ENCODE measurements at places on chromosomes 2 and 18.

GRCh38 chr2:23137166-23137565, 247.8 kb upstream of the KLHL29 start:
- no peak for DNase-seq

- DNase-seq = no peak
Measured at GRCh38 chr2:136013955-136014354, 28.5 kb upstream of the DARS1 start.

DNA sequence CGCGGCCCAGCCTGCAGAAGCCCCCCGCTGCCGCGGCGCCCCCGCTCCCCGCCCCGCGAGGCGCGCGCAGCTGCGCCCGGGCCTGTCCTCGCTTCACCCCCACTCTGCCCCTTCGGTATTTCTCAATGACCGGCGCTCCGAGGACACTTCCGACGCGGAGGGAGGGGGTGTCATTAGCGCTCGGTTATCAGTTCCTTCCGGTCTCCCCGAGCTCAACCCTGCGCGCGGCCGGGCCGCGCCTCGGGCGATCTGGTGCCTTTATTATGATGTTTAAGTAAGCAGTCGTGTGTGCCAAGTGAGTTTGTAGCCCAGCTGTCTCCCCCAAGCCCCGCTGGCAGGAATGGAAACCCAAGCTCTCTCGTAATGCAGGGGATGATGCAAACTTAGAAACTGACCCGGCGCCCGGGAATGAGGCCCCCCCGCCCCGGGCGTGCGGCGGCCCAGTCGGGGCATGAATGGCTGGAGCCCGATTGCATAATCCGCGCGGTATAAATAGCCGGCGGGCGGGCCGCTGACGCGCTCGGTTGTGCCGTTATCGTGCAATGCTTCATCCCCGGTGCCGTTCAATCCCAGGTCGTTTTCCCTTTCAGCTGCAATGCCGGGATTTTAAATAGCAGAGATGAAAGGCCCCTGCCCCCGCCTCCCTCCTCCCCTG, 3.9 kb upstream of the SPRED2 start:
- DNase-seq = peak; percentile 92

DNA sequence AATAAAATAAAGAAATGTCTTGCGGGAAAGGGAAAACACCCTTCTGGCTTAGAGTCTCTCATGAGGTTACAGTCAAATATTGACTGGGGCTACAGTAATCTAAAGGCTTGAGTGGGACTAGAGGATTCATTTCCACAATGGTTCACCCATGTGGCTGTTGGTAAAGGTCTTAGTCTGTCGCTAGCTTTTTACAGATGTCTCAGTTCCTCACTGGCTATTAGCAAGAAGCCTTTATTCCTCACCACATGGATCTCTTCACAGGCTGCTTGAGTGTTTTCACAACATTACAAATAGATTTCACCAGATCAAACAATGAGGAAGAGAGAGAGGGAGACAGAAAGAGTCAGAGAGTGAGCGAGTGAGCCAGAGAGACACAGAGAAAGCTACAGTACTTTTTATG, 8.3 kb upstream of the ZC3H15 start:
- no peak for DNase-seq

- peak; percentile 12 for DNase-seq
Measured at GRCh38 chr2:240024766-240025165, 376 bp downstream of the NDUFA10 start.

DNA sequence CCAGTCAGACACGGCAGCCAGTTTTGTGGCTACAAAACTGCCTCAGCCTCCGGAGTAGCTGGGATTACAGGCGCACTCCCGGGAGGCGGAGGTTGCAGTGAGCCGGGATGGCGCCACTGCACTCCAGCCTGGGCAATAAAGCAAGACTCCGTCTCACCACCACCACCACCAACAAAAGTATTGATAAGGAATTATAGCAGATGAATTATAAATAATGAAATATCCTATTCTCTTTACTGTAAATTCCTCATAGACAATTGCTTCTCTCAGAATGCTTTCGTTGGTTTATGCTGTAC, 1.4 kb upstream of the FAM161A start:
- no peak for DNase-seq

- no peak for DNase-seq
Measured at GRCh38 chr2:221389904-221390303, 182.2 kb downstream of the EPHA4 start.

GRCh38 chr2:232073026-232073425, 111.5 kb downstream of the DIS3L2 start:
- DNase-seq = no peak

GRCh38 chr2:202109139-202109736, 36.2 kb downstream of the KIAA2012 start:
- DNase-seq = no peak

DNA sequence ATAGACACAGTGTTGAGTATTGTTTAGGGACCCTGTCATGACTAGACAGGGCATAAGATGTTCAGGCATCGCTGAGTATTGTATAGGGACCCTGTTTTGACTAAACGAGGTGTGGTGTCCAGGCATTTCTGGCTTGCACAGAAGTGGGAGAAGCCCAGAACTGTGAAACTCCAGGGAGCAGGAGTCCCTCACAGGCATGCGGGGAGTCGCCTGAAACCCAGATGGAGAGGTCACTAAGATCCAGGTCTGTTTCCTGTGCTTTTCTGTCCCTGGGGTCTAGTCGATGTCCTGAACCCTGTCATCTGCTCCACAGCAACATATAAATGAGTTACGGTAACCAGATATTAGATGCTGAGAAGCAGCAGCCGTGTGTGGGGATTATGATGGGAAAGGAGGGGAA, 469.0 kb upstream of the SALL3 start:
- no peak for DNase-seq

DNA sequence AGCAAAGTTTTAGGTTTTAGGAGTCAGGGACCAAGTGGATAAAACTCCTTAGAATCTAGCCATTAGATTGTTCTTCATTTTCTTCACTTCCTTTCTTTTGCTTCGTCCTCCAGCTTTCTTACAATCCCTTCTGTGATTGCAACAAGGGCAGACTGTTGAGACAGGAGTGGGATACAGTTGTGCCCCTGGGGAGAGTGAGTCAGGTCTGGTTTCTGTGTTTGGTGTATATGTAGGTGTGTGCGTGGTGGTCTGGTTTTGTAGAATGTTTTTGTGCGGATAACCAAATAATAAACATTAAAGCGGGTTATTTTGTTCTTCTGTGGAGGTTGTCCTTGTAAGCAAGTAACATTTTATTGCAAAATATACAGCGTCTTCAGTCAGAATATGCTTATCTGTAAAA, 7.3 kb downstream of the INSIG2 start:
- no peak for DNase-seq

DNA sequence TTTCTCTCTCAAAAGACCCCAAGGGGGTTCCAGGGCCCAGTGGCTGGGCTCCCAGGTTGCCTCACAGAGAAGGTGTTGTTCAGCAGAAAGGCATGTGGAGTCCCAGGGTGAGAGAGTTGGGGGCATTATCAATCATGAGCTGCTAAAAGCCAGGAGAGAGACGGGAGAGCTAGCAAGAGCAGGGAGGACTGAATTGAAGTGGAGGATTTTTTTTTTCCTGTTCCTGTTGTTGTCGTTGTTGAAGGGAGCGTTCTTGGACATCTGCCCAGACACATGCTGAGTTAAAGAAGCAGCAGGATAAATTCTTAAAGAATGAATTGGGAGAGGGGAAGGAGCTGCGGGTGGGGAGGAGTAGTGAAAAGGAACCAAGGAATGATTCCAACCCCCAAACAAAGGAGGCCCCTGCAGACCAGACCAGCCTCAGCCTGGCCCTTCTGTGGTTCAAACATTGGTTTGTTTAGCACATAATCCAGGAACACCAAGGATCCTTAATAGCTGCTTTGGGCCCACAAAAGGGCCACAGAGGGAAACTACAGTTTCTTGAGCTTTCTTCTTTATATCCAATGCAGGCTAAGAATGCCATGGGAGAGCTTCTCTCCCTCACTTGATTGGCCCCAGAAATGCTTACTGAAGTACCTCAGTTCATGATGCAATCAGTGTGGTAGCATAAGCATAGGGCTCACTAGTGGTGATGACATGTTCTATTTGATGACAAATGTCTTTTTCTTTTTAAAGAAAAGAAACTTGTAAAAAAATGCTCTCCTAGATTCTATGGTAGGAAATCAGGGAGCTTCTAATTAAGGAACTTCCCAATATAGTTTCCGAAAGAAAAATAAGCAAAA, 146.0 kb downstream of the SETBP1 start:
- peak; percentile 95 for DNase-seq

- DNase-seq = no peak
Measured at GRCh38 chr2:235567842-235568241, 74.0 kb downstream of the AGAP1 start.

GRCh38 chr2:208127090-208127489, 2.5 kb downstream of the CRYGC start:
- DNase-seq = no peak

- no peak for DNase-seq
Measured at GRCh38 chr2:159591221-159591620, 25.1 kb downstream of the BAZ2B start.

DNA sequence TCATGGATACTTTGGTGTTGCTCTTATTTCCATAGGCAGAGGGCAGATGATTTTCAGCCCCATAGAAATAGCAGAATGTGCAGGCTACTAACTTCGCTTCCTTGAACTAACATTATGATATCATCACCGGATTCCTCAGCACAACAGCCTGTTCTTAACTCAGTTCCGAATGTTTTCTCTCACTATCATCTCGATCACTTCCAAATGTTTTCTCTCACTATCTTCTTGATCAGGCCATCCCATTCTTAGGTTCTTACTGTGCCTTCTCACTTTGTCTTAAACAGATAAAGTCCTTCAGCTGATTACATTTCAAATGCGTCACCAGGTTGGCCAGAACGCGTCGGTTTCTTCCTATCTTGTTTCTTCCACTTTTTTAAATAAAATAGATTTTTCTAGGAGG, 11.4 kb upstream of the MBD2 start:
- DNase-seq = no peak

DNA sequence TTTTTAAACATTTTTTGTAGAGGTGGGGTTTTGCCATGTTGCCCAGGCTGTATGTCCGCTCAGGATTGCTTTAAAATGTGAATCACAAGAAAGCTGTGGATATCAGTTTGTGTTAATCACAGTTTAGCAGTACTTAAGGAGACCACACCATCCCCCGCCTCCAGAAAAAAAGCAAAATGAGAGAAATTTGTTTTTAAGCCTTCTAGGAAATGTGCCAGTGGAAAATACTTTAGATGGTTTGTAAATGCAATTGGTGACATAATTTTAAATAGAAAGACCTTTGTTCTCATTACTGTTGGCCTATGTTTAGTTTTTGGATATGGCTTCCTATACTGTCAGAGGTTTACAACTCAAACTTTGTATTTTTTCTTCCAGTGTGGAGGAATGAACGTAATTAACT, 27.0 kb downstream of the GCA start:
- no peak for DNase-seq

DNA sequence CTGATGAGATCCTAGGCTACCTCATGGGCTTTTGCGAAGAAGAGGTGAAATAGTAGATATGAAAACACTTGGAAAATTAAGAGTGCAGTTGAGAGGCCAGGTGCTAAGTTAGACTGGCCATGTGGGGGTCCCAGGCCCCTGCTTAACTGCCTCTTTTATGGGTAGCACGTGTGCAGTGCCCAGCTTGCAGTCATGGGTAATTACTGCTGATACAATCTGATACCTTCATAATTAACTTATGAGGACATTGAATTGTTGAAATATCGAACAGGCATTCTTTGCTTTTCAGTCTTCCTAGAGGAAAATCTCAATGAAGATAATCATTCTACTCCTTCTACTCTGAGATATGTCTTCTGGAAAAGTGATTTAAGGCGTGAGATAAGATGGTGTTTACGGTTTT, 11.6 kb downstream of the TRAF3IP1 start:
- no peak for DNase-seq

- no peak for DNase-seq
Measured at GRCh38 chr2:138853761-138854160, 73.6 kb upstream of the NXPH2 start.

- DNase-seq = no peak
Measured at GRCh38 chr2:118729760-118730159, 117.7 kb downstream of the EN1 start.

DNA sequence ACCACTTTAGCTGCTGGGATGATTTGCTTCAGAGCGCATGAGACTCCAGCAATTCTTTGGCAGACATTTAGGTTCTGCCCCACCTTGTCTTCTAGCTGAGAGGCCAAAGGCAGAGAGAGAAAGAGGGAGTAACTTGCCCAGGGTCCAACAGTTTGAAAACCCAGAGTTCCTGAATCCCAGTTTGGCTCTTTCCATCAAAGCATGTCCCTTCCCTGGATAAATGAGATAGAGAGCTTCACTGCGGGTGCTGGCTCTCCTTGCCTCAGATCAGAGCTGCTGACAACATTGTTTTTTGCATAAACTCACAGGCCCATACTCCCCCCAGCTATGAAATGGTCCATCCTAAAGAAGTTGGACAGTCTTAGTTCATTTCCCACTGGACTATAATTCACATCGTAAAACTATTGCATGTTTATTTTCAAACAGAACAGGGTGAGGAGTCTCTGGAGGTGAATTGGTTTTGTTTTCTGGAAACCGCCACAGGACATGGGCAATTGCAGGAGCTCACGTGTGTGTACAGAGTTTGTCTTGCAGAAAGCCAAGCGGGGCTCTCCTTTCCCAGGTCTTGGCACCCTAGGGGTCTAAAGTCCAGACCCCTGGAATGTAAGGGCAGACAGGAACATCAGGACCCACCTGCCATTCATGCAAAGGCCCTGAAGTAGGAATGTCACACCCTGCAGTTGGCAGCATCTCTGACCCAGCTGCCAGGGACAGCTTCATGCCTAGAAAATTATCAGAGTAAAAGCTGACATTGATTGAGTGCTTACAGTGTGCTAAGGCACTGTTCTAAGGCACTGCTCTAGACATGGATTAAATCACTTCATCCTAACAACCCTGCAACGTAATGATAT, 25.0 kb upstream of the SLC14A2 start:
- DNase-seq = peak; percentile 17

GRCh38 chr2:219562049-219563020, 9.0 kb downstream of the OBSL1 start:
- DNase-seq = no peak

DNA sequence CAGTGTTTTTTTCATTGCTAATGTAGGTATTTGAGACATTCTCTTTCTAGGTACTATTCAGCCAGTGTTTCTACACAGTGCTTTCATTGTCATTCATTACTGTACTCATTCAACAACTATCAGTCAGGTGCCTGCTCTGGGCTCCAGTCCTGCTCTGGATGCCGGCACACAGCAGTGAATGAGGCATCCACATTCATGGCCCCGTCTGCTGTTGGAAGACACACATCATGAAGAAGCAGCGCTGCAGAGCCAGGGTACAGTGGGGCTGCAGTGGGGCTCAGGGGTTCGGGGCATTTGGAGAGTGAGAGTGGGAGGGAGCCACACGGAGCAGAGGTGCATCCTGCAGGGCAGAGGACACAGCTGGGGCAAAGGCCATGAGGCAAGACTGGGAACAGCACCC, 737.2 kb upstream of the RAB6C start:
- no peak for DNase-seq

- no peak for DNase-seq
Measured at GRCh38 chr18:62997076-62997475, 281.7 kb downstream of the PHLPP1 start.
